ENCODE measurements at places on chromosomes 2 and 18.

- DNase-seq = no peak
Measured at GRCh38 chr2:238100821-238101771, 956 bp downstream of the ESPNL start.

DNA sequence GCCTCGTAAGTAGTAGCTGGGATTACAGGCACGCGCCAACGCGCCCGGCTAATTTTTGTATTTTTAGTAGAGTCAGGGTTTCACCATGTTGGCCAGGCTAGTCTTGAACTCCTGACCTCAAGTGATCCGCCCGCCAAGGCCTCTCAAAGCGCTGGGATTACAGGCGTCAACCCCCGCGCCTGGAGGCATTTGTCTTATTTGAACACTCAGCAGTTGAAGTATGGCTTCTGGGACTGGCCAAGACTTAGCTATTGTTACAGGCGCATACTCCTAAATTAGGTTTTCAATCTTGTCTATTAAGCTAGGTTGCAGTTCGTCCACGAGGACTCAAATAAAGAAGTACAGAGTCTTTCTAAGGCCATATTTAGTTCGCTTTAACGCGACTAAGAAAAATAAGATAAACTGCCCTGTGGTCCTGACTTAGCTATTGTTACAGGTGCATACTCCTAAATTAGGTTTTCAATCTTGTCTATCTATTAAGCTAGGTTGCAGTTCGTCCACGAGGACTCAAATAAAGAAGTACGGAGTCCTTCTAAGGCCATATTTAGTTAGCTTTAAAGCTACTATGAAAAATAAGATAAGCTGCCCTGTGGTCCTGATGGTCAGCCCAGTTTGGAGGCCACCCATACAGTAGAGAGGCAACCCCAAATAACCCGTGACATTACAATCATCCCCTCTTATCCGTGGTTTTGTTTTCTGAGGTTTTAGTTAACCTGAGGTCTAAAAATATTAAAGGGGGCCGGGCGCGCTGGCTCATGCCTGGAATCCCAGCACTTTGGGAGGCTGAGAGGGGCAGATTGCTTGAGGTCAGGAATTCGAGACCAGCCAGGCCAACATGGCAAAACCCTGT lies 20.8 kb upstream of the MTA3 start:
- no peak for DNase-seq

DNA sequence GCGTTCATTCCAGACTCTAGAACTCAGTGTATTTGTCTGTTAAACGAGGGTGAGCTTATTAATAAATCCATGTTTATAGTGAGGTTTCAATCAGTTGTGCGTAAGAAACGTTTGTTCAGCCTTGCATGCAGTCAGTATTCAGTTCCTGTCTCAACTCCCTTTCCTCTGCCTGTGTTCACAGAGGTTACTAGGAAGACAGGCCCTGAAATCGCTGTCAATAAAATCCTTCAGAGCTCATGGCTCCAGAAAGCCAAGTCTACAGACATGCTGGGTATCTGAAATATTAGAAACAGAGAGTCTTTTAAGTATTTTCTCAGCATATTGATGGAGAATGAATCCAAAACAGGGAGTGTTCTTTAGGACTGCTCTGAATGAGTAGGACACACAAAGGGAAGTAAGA lies 75.4 kb downstream of the KLF7 start:
- no peak for DNase-seq

GRCh38 chr18:48408111-48408726 lies 964 bp downstream of the ZBTB7C start:
- DNase-seq = no peak

DNA sequence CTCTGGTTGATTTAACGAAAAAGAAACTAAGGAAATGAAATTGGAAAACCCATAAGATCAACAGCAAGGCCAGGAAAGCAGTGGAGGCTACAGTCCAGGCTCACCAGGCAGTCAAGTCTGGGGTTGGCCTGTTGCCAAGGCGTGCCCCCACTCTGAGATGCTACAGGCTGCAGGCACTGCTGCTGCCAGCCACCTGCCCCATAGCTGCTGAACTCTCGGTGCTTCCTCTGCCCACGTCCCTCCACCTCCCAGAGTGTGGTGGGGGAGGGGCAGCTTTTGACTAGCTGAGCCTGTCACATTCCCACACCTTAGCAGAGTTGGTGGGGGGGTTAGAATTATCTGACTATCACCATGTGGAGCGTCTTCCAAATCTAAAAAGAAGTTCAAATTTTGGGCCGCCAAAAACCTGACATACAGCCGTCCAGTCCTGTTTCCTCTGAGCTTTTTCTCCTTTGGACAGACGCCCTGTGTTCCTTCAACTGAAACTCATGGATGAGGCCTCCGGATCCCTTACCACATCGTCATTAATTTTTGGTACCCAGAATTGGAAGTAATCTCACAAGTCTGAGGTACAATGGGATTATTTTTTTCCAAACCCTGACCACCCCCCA lies 3.9 kb upstream of the SH3RF3 start:
- DNase-seq = no peak

GRCh38 chr2:32274289-32274688 lies 3.4 kb upstream of the YIPF4 start:
- DNase-seq = no peak

DNA sequence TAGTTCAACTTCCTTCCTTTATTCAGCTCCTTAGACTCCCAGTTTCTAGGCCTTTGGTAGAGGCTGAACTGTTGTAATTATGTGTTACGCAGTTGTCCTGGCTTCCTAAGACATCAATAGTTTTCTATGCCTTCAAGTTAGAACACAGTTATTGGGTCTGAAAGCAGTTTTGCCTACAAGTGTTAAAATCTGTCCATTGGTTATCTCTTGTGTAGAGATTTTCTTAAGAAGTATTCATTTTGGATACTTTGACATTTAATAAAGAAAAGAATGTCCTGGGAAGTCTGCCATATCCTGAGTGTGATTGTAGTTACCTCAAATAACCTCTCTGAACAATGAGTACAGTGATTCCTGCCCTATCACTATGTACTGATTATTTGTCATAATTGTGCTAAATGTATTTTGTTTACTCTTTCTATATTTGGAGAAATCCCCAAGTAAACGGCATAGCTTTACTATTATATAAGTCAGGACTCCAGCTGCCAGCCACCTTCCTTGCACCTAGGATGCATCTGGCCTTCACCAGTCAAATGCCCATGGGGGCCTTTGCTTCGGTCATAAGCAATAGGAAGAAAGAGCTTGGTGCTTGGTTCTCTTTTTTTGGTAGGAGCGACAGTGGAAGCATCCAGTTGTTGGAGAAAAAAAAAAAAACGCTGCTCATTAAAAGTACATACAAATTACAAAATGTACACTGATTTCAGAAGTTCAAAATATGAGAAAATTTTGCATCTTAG lies 449.5 kb upstream of the PKDCC start:
- DNase-seq = no peak

GRCh38 chr2:163345795-163346573 lies 389.8 kb downstream of the FIGN start:
- peak; percentile 85 for DNase-seq

- DNase-seq = no peak
Measured at GRCh38 chr2:85246348-85246747, 81.4 kb downstream of the TGOLN2 start.

DNA sequence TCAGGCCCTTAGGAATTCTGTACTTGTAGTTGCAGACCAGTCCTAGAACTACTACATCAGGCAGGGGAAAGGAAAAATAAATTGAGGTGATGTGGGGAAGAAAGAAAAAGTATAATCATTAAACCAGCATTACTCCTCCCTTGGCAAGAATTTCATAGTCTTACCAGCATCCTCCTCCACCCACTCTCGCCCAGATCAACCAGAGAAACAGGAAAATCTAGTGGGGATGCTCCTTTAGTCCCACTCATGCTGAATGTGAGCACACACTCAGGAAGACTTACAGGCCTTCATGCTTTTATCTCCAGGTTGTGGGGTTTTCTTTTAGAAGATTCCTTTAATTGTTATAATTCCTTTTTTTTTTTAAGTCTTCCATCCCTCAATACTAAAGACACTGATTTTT lies 129.3 kb upstream of the CCDC150 start:
- no peak for DNase-seq

DNA sequence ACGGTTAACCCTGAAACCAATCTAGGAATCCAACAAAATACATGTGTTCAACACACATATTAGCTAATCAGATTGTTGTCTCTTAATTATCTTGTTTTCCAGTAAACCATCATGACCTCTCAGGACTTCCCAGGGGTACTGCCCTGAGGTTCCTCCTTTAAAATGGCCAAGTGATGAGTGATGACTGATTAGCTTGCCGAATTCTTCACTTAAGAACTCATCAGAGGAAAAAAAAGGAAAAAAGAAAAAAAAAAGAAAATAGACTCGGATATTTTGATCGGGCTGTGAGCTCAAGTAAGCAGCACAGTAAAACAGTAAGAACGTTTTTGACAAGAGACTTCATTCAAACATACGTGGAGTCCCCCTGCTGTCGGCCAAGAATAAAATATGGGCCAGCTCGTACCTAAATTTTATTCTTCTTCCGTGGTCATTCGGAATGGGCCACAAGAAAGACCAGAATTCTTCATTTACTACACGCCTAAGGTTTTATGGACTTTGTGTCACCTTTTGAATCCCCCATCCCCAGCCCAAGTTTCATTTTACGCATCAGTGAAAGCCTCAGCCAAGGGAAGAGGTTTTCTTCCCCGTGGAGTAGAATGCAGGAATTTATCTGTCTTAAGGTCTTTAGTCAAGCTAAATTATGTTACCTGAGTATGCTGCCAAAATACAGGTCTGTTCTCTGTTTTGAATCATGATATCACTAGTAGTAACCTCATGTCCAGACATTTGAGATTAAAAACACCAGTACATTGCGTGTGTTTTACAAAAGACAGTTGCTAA lies 40.5 kb downstream of the COLEC12 start:
- no peak for DNase-seq

DNA sequence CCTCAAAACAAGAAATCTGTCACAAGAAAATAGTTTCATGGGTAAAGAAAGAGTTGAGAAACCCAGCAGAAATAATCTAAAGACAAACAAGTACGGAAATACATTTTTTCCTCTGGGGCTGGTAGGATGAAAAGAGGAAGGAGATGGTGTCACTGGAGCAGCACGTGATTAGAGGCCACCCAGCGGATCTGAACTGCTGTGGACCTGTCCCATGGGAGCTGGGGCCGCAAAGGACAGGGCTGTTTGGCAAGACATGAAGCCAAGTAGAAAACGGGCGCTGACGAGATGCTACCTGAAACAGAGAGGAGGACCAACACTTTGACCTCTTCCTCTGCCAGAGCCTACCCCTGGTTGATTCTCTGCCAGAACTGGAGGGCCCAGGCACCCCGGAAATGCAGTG lies 295.4 kb upstream of the ATP5MC3 start:
- no peak for DNase-seq

DNA sequence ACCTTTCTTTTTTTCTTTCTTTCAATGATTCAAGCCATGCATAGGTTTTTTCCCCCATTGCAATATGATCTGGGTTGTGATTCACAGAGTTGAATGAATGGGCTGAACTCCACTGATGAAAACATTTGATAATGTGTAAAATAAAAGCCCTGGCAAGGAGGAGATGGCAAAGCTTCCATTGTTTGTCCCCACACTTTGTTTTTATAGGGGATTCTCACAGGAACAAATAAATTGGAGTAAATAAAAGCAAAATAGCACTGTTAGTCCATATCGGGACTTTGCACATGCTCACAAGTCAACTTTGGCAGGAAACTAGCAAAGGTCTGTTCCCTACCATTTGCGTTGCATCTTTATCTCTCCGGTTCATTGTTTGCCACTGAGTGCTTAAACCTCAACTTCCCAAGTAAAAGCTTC lies 55.7 kb downstream of the MEIS1 start:
- DNase-seq = no peak

- DNase-seq = peak; percentile 22
Measured at GRCh38 chr2:74876081-74876886, 42.4 kb downstream of the HK2 start.

DNA sequence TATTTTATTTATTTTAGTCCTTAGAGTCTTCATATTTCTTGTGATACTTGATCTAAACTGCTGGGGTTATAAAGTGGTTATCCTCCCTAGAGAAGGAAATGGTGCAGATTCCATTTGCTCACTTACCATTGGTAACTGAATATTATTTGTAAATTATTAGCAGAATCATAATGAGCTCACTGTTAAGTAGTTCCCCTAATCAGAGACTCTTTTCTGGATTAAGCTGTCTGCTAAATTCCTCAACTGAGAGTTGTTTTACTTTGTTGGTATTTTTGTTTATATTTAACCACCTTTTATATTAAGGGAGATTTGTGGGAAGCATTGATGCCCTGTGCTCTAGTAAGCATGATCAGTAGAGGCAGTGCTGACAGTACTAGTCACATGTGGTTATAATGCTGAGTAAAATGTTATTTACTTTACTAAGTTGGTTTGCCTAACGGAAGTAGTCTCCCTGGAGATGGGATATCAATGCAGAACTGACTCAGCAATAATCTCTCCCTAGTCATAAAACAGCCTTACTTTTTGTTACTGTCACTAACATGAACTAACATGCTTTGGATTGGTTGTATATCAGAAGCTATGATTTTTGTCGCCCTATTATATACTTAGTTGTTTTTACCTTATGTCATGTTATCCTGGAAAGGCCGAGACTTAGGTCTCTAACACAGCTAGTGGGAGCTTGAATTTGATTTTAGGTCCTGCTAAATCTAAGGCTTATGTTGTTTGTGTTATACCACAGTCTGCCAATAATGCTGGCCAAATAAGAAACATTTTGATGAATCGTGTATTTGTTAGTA lies 166.7 kb downstream of the MCFD2 start:
- DNase-seq = peak; percentile 58

DNA sequence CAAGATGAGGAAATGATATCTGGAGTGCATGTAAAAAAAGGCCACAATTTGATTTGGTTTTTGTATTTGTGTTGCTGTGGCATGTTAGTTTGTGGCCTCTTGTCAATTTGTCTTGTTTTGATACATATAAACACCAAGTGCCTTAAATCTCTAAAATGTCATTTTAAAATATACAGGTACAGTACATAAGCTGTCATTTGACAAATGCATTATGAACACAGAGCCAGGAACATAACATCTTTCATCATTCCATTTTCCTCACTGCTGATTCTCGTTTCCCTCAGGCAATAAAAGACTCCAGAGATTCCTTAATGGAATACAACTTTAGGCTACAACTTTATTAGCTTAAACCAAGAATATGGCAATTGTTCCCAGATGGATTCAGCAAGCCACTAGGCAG lies 217.5 kb downstream of the ZNF804A start:
- no peak for DNase-seq

DNA sequence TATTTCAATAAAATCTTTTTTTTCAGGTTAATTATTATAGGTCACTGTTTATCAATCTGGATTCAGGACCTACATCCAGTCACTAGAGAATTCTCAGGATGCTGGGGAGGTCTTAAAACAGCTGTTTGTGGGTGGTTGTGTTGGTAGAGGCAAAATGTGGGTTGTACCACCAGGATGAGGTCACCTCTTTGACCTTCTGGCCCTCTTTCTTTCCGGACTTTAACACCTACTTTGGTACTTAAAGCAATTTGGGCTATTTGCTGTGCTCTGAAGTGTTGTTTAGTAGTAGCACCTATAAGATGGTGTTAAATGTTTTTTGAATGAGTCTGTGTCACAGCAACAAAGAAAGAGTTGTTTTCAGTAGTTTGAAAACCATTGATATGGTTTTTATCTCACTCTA lies 14.6 kb downstream of the EML4 start:
- no peak for DNase-seq

- DNase-seq = no peak
Measured at GRCh38 chr2:205657579-205657978, 24.7 kb upstream of the NRP2 start.

All from NCI-H526 (cell line).